CD8-positive, alpha-beta T cell (primary cell): ENCODE measurements at places on chromosomes 16 and 17.
A peak's percentile ranks its signal among the peaks of the same experiment; 100 is the strongest.

- peak; percentile 18 for DNase-seq
Measured at GRCh38 chr16:22313876-22314470, 16.8 kb downstream of the POLR3E start.

DNA sequence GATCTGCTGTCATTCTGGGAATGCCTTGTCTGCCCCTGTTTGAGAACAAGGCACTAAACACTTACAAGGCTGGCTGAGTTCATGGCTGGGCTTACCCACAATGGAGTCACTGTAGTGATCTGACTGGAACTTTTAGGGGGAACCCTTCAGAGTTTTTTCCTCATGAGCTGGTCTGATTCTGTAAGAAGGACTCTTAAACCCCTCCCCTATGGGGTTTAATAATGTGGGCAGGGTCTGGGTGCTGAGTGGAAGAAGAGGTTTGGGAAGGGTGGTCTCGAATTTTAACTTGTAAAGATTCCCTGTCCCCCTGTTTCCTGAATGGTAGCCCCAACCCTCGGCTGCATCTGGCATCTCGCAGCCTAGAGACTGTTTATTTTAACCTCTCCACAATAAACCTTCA, 30.6 kb downstream of the OSBPL7 start:
- no peak for DNase-seq

DNA sequence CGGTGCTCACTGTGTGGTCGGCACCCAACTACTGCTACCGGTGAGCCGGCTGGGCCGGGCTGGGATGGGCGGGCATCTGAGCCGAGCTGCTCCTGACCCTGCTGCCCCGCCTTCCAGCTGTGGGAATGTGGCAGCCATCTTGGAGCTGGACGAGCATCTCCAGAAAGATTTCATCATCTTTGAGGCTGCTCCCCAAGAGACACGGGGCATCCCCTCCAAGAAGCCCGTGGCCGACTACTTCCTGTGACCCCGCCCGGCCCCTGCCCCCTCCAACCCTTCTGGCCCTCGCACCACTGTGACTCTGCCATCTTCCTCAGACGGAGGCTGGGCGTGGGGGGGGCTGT, 6.9 kb downstream of the TBX6 start:
- DNase-seq: no peak

GRCh38 chr17:72394531-72394930, 273.7 kb downstream of the SOX9 start:
- DNase-seq: no peak

- no peak for DNase-seq
Measured at GRCh38 chr17:75152922-75153779, 1.2 kb downstream of the JPT1 start.

DNA sequence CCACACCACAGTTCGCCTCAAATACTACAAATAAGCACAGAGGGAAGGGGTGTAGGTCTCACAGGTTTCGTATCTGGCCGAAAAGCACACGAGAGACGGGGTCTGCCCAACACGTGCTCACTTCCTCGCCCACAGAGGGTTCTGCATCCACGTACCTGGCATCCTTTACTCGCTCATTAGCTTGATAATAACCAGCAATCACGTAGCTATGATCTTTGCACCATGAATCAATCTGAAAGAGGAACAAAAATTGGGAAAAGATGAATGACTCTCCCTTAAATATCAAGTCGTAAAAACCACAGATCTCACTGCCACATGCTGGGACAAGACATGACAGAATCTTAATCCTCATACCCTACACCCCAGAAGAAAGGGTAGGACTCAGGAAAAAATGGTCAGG, 10.5 kb downstream of the EMC8 start:
- no peak for DNase-seq

DNA sequence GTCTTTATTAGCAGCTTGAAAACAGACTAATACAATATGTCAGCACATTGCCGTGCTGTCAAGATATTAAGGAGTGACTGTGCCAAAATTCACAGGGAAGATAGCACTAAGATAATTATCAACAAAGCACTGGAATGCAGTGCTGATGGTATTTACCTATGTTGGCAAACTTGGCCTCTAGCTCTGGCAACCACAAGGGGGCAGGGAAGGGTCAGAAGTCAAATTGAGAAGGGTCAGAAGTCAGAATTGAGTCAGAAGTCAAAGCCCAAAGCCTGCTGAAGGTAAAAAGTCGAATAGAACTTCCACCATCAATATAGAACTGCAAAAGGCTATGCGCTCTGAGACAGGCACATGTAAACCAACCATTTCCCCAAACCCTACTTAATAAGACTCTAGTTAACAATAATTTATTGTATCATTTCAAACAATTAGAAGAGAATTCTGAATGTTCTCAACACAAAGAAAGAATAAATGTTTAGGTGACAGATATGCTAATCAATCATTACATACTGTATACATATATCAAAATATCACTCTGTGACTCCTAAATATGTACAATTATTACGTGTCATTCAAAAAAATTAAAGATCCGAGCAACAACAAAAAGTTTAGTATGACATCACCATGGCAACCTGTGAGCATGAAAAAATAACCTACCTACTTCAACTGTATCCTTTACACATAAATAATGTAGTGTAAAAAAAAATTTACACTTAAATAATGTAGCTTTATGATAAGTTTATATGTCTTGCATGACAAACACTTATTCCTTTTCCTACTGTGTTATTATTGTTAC, 916.1 kb downstream of the KCNJ2 start:
- no peak for DNase-seq

GRCh38 chr16:26316683-26317464, 625.1 kb downstream of the HS3ST4 start:
- DNase-seq: no peak

DNA sequence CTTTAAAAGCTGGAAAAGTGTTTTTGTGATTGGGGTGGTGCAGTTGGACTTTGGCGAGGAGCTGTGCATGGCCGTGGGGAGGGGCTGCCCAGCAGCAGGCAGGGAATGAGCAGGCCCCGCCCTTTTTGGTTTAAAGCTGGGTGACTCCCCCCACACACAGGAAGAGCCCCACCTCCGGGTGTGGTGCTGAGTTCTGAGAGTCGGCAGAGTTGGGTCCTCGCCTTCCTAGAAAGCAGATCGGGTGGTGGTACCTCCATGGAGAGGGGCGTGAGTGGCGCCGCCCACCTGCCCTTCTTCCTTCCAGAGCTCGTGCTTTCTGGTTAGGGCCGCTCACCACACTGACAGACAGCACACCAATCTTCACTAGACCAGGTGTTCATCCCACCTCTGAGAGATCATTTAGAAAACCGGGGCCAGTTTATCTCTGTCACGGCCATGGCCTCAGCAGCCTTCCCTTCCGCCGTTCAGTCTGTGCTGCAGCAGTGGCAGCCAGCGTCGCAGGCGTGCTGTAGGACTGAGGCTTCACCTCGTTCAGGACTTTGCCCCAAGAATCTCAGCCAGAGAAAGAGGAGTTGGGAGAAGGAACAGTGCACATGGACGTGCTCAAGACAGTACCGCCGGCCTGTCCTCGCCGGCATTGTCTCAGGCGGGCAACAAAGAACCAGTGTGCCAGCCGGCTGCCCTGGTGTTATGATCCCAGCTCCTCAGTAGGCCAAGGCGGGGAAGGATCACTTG, 144.0 kb upstream of the CHMP6 start:
- DNase-seq: peak; percentile 52

DNA sequence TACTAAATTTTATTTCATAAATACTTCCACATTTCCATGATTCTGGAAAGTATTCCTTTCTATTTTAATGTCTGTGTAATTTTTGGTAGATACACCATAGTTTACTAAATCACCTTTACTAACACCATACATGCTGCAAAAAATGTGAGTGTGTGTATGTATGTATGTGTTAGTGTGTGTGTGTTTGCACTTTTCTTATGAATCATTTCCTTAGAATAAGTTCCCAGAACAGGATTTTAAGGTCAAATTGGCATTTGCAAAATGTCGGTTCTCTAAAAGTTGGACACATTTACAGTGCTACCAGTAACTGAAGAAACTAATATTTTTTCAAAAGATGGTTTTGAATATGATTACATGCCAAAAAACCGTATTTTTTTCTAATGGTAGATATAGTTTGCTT, 137.1 kb downstream of the CYB561 start:
- no peak for DNase-seq

- DNase-seq: no peak
Measured at GRCh38 chr16:53629151-53629550, 74.5 kb downstream of the RPGRIP1L start.

DNA sequence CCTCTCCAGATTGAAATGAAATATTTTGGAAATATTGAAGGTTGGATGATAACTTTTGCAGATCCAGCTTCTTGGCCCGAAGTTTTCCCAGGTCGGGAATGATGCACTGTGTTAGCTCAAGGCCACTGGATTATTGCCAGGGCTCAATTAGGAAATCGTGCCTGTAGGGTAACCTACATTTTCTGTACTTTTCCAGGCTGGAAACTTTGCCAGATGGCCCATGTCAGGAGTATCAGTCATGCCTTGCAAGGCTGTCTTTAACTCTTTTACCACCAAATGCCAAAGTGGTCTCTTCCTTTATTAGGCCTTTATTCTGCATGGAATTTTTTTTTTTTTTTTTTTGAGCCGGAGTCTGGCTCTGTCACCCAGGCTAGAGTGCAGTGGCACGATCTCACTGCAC, 8.9 kb upstream of the SEC14L1 start:
- no peak for DNase-seq

GRCh38 chr17:10251212-10251948, 53.0 kb upstream of the GAS7 start:
- DNase-seq: no peak

GRCh38 chr17:57114085-57114673, 29.1 kb downstream of the AKAP1 start:
- DNase-seq: peak; percentile 73

GRCh38 chr17:76502341-76503211, 1.4 kb upstream of the RHBDF2 start:
- DNase-seq: no peak

- DNase-seq: peak; percentile 10
Measured at GRCh38 chr16:8173111-8173644, 417.1 kb downstream of the TMEM114 start.

DNA sequence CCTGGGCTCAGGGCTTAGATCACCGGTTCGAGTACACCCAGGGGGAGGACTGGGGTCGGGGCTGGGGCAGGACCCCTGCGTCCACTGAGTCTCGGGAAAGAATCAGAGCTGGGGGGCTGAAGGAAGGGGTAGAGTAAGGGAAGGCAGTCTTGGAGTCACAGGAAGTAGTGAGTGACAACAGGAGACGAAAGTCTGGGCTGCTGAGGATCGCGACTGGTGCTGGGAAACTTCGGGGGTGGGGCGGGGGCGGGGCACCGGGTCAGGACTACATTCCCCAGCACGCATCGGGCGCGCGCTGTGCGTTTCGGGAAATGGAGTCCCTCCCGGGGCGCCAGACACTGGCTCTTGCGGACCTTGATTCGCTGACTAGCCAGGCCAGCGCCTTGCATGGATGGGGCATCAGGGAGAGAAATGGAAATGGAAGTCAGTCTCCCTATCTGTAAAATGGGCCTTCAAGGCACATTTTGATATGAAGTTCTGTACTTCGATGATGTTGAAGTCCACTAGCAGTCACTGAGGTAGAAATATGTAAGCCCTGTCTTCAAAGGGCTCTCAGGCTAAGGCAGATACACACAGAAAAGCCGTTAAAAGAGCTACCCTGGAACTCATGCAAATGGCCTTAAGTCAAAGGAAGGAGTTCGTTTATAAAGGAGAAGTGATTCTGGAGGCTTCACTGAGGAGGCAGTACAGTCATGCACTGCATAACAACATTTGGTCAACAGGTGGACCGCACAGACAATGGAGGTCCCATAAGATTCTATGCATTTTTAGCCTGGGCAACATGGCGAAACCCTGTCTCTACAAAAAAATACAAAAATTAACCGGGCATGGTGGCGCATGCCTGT, 697 bp downstream of the CTF1 start:
- DNase-seq: peak; percentile 84

- no peak for DNase-seq
Measured at GRCh38 chr16:30777591-30778297, 9.3 kb downstream of the ZNF629 start.

GRCh38 chr17:60371416-60371815, 20.5 kb downstream of the USP32 start:
- DNase-seq: no peak

DNA sequence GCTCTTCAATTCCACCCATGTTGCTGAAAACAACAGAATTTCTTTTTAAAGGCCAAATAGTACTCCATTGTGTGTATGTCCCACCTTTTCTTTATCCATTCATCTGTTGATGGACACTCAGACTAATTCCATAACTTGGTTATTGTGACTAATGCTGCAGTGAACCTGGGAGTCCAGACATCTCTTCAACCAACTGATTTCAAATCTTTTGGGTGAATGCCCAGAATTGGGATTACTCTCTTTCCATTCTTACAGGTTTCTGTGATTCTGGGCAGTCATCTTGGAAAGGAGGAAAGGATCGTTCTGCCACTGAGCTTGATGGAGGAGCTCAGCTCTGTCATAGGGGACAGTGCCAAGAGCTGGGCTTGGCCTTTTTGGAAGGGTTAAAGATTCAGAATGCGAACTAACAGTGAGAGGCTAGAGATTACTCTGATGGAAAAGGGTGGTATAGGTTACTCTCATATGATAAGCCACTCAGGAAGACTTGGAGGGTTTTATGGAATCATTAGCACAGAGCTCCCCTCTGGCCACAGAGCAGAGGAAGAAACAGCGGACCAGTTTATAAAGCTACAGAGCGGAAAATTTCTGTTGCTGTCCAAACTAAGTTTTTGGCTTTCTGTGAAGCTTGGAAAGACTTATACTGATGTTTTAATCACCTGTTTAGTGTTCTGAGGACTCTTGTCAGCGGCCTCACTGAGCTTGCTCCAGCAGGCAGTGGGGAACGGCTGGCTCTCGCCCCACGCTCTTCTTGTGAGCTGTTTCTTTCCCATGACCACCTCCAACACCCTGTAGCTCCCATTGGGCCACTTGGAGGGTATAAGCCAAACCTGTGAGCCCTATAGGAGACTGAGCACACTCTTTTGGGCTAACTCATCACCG, 48.3 kb downstream of the HIC1 start:
- no peak for DNase-seq

GRCh38 chr17:55202896-55203295, 61.9 kb upstream of the HLF start:
- DNase-seq: no peak

- no peak for DNase-seq
Measured at GRCh38 chr17:59719526-59719925, 12.1 kb downstream of the VMP1 start.

DNA sequence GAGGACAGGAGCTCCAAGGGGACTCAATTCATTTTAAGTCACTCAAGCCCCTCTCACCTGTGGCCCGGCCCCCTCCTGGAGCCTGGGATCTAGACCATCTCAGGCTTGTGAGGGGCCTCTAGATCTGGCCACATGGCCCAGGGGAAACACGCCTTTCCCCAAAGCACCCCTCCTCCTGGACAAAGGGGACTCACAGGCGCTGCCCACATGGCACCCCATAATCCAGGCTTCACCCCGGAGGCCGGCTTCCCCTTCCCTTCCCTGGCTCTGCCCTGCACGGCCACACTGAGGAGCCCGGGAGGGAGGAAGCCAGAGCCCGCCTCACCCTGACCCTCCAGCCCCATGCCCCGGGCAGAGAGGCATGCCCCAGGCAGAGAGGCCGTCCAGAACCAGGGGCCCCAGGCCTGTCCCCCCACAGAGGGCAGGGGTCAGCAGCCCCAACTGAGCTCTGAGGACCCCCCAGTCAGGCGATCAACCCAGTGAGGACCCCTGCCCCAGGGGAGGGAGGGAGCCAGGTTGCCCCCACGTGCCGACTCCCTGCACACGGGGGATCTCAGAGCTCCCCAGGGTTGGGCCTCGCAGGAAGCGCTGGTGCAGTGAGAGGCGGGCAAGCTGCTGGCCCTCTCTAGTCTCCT, 10.9 kb downstream of the HS3ST6 start:
- no peak for DNase-seq

GRCh38 chr16:23301251-23302044, 654 bp upstream of the SCNN1B start:
- DNase-seq: no peak

- no peak for DNase-seq
Measured at GRCh38 chr17:68584581-68585303, 16.4 kb downstream of the FAM20A start.
